ENCODE measurements at places on chromosomes 1 and 21. TPM values are rescaled to one million over a fixed set of nuclear protein-coding genes. Genes with fewer than 3 reads are reported as not detected.

Gene COL16A1
- 150 TPM for total RNA-seq

Gene KRTAP12-2
- not detected for total RNA-seq

Gene ZRANB2
- total RNA-seq, result 27.2 TPM

GRCh38 chr21:42426876-42427480, 23.3 kb downstream of the UBASH3A start:
- DNase-seq, result no peak

DNA sequence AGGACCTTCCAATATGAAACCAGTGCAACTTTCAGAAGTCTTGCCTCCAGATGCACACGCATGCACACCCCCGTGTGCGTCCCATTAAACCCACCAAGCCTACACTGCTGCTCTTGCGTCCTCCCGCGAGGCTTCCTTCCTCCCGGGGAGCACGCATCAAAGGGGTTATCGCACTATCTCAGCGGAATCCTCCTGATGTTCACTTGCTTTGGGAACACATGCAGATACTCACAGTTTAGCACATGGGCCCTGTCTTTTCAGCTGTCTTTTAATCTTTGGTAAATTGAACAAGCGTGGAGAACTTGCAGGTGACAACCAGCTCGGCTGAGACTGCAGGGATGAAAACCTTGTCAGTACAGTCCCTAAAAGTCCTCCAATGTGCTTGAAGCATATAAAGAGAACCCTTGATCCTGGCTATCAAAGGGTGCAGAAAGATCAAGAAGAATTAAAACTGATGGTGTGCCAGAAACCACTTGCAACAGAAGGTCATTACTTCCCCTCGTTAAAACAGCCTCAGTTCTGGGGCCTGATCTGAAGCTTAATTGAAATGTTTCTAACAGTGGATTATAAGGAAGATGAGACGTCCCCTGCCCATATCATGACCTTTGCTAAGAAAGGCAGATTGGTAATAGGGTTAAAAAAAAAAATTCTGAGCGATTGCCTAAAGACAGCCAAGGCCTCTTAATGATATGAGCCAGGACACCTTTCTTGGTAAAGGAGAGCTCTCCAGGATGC, 149.4 kb upstream of the LMO4 start:
- DNase-seq, result no peak

Gene TSACC
- 0.50 TPM for total RNA-seq

Gene RSPH1
- not detected for total RNA-seq

GRCh38 chr1:155126556-155127104, 1.0 kb upstream of the EFNA1 start:
- peak; percentile 39 for DNase-seq

- DNase-seq, result no peak
Measured at GRCh38 chr1:194279975-194280374, 1093.6 kb upstream of the B3GALT2 start.

- DNase-seq, result no peak
Measured at GRCh38 chr1:6799499-6799898, 14.2 kb downstream of the CAMTA1 start.

DNA sequence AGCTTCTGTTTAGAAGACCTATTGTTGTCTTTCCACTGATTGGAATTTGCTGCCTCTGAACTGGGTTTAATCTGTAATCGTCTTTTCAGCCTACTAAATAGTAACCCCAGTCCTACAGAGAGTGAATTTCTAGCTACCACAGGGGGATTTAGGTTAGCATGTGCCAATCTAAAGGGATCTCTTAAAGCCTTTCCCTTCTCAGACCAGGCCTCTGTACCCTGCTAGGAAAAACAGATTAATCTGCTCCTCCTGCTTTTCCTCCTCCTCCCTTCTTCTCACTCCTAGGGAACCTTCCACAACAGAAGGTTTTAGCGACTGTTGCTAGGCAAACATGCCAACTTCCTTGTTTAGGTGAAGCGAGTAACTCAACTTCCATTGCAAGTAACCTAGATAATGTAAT, 1.3 kb upstream of the RC3H1 start:
- no peak for DNase-seq

- no peak for DNase-seq
Measured at GRCh38 chr1:3022976-3023375, 1.7 kb downstream of the ACTRT2 start.

Gene KRTAP19-3
- not detected for total RNA-seq

Gene CLCA4
- not detected for total RNA-seq

Gene SLAMF1
- not detected for total RNA-seq

Gene H3-3A
- 86.2 TPM for total RNA-seq

DNA sequence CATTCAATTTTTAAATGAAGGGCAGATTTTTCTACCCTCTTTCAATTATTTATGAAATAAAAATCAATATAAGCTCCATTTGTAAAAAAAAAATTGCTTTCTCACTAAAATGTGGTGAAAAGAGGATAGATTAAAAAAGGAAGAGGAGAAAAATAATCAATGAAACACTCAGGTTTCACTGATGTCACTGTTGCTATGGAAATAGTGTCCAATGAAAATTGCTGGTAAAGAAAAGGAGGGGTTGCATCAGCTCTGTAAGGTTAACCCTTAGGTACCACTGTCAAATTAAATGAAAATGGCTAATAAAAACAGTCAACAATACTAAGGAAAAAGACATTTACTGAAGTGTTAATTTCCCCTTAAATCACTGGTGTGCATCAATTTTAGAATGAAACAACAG, 91.6 kb upstream of the TTC39A start:
- DNase-seq, result peak; percentile 86

DNA sequence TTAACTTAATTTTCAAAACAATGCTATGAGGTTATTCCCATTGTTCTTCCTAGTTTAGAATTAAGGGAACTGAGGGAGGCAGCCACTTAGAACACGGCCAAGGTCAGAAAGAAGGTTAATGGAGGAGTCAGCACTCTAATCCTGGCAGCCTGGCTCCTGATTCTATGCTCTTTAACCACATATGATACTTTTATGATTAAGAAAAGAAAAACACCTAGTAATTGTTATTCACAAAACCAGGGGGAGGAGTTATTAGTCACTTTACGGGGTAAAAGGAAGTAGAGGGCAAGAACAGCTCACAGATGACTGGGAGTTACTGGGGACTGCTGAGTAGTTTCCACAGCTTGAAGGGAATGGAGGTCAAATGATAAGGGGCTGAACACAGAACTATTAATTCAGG, 38.6 kb downstream of the GADD45A start:
- DNase-seq, result peak; percentile 87

Gene BNIPL
- total RNA-seq, result 0.33 TPM

DNA sequence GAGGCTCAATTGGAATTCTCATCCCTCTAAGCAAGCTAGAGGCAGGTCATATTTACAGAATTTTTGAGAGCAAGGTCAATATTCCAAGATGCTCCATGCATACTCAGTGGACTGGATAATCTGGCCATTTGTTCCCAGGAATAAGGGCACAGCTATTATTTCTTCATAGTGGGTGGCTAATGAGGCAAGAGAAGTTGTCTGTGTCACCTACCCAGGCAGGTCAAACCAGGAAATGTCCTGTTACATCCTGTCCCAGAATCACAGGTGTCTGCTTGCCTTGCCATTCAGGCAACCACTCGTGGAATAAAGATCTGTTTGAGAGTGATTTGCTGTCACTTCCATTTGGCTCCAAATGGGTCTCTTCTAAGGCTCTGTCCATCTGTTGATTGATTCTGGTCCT, 85.2 kb upstream of the ZP4 start:
- DNase-seq, result no peak

DNA sequence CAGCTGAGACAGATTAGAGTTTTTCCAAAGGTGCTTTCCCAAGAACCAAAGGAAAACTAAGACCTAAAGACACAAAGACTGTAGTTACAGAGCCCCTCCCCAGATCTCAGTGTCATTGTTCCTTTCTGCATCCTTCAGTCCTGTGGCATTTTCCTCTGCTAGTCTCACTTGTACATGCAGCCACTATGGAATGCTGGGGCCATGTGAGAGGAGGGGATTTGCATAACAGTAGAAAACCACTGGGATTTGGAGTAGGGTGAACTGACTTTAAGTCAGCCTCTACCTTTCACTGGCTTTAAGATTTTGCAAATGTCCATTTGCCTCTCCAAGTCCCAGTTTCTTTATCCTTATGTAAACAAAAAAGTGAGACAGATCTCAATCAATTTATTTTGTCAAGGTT, 119.4 kb upstream of the F3 start:
- DNase-seq, result no peak

Gene LCE1A
- total RNA-seq, result not detected

- DNase-seq, result peak; percentile 10
Measured at GRCh38 chr1:169250022-169250421, 117.6 kb downstream of the NME7 start.

- no peak for DNase-seq
Measured at GRCh38 chr1:94888201-94888600, 38.7 kb downstream of the CNN3 start.

Gene AK4
- total RNA-seq, result 13.9 TPM

GRCh38 chr1:11806307-11806936, 431 bp downstream of the CLCN6 start:
- DNase-seq, result no peak

GRCh38 chr1:192872010-192872409, 63.2 kb downstream of the RGS2 start:
- no peak for DNase-seq

GRCh38 chr1:236685917-236686814, at the start of gene ACTN2:
Gene ACTN2 (plus strand): TSS chr1:236686499. CDS start chr1:236686674, 175 bp downstream.
- DNase-seq, result peak; percentile 12

Gene OR2T11
- total RNA-seq, result not detected

Gene GBP6
- under 0.01 TPM for total RNA-seq

- no peak for DNase-seq
Measured at GRCh38 chr1:95631695-95632094, 397.7 kb downstream of the RWDD3 start.

- peak; percentile 88 for DNase-seq
Measured at GRCh38 chr1:171434717-171435346, 50.5 kb upstream of the PRRC2C start.

- no peak for DNase-seq
Measured at GRCh38 chr1:66480162-66480561, 53.8 kb upstream of the SGIP1 start.

Gene AVPR1B
- total RNA-seq, result not detected

DNA sequence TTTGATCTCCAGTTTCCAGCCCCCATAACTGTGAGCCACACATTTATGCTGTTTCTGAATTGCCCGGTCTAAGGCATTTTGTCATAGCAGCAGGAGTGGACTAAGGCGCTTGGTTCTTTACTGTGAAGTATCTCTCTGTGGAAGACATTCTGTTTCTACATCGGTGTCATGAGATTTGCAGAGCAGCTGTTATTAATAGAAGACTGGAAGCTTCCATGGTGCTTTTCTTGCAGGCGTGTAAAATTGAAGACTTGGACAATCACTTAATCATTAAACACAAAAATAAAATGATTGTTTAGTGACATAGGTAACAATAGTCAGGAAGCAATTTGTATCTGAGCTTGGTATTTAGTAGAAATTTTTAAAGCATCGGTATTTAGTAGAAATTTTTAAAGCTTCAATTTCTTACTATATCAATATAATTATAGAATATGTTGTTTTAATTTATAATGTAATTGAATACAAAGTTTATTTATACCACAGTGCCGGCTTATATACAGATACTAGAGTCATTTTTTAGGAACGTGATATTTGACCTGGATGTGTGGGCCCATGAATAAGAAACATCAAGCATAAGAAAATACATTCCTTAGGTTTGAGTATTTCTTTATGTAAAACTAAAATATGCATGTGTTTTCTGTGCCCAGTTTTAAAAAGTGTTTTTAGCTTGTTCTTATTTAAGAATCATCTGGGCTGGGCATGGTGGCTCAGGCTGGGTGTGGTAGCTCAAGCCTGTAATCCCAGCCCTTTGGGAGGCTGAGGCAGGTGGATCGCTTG, 60.6 kb upstream of the COL6A1 start:
- peak; percentile 62 for DNase-seq

DNA sequence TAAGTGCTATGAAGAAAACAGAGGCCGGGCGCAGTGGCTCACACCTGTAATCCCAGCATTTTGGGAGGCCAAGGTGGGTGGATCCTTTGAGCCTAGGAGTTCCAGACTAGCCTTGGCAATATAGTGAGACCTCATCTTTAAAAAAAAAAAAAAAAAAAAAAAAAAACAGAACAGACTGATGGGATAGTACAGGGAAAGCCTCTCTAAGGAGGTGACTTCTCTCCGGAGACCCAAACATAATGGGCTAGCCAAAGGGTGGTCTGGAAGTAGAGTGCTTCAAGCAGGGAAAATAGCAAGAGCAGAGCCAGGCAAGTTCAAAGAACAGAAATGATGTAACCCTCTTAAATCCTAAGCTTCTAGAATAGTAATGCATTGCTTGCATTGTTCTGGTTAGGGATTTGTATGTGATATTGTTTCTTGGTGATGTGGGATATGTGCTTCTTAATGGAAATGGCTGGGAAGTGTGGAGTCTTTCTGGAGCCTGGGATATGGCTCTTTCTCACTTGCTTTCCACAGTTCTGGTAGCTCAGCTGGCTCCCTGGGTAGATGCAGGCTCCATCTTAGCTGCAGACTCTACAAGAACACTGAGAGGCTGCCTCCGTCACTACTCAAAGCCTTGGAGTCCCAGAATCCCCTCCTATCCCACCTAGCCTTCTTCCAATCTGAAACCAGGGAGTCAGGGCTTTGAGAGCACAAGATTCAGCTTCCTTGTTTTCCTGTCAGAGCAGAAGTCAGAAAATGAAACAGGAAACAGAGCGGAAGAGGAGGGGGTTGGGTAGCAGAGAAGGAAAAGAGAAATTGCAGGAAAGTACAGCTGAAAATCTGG, 1.9 kb upstream of the PIGV start:
- DNase-seq, result peak; percentile 63

DNA sequence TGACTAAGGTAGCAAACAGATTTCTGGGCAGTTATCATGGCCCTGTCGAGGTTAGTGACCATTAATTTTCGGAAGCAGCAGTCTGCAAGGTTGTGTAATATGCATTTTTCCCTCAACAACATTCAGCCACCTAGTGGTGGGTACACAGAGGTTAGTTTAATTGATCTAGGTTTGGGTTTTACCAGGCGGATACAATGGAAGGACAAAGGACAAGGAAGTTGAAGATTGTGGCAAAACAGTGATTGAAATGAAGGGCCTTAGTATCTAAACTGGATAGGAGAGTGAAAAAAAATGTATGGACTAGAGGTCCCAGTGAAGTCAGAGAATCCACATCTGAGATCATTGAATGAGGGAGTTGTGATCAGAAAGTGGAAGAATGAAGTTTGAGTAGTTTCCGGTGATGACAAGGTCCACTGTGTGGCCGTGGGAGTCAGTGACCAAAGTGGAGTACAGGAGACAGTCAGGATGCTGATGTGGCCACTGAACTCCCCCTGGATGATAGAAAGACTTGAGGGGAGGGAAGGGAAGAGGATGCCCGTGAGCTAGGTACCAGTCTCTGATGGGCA, 2.8 kb downstream of the ARMH1 start:
- peak; percentile 51 for DNase-seq

Gene TFAP2E
- 0.26 TPM for total RNA-seq
